ENCODE measurements at places on chromosomes 12 and 14.

DNA sequence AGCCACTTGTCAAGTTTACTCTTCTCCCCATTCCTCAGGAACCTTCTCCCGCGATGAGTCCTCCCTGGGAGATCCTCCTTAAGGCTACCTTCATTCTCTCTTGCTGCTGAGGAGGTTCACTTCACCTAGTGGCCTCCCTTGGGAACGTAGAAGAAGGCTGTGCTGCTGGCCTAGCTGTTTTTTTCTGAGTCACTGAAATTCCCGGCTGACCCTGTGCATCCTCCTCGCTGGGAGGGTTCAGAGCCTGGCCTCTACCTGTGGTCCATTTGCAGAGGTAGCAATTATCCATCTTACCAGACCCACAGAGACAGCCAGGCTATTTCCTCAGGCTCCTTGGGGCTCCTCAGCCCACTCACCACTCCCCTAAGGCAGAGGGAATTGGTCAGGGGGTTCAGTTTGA lies 4.6 kb downstream of the KRT82 start:
- DNase-seq: no peak

GRCh38 chr12:69851976-69852375 lies 26.9 kb downstream of the MYRFL start:
- no peak for DNase-seq

- no peak for DNase-seq
Measured at GRCh38 chr12:68899251-68899771, 33.7 kb downstream of the CPM start.

DNA sequence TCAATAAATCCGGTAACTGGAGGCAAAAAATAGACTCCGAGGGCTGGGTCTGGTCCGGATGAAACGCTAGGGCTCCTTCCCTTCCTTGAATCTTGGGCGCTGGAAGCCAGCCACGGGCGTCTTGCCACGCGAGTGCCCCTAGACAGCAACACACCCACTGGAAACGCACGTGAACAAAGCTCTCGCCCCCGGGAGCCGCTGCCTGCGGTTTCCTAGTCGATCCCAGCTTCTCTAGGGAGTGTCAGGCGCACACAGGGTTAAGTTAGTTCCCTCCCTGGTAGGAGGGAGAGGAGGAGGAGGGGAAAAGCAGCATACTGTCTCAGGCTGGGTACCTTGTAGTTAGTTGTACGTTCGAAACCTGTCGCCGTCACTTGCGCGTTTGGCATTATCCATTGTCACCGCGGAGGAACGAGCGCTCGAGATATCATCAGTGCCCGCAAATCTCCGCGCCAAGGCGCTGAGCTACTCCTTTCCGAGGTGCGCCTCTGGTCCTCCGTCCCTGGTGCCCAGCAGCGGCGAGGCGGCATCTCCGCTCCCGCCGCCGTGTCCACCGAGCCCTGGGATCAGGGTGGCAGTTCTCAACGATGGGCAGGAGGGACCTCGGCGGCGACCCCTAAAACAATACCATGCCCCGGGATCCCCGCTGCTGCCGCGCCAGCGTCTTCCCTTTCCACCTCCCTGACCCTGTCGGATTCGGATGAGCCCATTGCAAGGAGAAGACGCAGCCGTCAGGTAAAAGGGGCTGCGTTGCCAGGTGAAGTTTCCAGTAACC lies at the start of gene FLRT2:
TSS of gene FLRT2 (plus strand) at position 342 of the 772 bp plus-strand sequence. CDS start 91,371 bp downstream, outside the sequence.
- DNase-seq: no peak

GRCh38 chr14:70827347-70827746 lies 18.0 kb upstream of the MAP3K9 start:
- no peak for DNase-seq

DNA sequence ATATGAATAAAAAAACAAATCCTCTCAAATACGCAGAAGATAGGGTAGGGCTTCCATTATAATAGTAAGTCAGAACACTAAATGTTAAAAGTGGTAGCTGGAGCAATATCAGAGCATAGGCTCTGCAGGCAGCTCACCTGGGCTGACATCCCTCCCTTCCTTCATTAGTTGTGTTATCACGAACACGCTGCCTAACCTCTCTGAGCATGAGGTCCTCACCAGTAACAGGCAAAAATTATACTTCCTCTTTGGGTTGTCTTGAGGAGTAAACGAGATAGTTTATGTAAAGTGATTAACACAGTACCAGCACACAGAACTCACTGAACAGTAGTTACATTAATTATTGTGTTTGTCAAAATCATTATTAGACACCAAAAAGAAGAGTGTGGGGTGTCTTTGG lies 154.3 kb downstream of the STXBP6 start:
- DNase-seq: no peak

DNA sequence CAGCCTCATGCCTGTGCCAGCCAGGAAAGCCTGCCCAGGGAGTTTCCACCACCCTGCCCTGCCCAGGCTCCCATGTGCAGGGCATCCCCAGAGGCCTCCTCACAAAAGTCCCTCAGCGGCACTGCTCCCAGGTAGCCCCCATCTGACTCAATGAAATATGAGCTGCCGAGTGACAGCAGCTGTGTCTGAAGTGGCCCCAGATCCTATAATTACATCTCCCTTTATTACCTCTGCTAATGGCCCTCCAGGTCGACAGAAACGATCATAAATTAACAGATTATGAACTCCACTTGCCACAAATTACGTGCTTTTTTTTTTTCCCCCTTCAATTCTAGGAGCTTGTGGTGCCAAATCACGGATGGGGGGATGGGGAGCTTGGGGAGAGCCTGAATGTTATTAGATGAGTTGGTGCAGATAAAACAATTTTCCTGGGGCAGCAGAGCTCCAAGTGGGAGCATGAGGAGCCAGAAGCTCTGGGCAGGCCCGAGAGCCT lies 110.4 kb downstream of the ESRRB start:
- DNase-seq: no peak

DNA sequence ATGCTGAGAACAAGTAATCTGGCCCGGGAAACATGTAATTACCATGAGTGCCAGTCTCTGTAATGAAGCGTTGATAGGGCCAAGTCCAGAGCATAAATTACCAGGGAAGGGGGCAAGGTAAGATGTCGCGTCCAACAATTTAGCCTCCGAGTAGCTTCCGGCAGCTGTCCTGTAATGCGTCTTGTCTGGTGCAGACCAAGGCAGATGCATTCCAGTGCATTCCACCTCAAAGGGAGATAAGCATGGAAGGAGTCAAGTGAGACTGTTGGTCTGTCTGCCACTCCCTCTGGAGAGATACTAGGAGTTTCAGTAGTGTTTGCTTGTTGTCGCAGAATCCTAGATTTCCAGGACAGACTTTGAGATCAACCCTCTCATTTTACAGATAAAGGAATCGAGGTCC lies 218.3 kb downstream of the AACS start:
- no peak for DNase-seq

GRCh38 chr12:31834150-31834549 lies 105.3 kb upstream of the AMN1 start:
- no peak for DNase-seq

- no peak for DNase-seq
Measured at GRCh38 chr12:39499296-39499695, 56.4 kb upstream of the KIF21A start.

DNA sequence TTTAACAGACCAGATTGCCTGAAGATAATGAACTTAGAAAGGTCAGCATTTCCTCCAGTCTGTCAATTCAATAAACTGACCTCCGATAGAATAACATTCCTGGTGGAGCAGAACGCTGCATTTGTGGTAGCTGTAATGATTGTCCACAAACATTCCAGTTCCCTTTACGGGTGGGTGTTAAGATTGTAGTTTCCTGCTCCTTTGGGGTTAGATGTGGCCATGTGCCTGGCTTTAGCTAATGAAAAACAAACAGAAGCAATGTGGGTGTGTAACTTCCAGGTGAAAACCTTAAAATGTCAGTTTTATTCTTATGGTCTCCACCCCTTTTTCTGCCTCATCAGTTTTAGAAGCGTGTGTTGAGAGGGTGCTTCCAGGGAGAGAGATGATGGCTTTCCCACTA lies 217.3 kb upstream of the CRY1 start:
- DNase-seq: no peak

DNA sequence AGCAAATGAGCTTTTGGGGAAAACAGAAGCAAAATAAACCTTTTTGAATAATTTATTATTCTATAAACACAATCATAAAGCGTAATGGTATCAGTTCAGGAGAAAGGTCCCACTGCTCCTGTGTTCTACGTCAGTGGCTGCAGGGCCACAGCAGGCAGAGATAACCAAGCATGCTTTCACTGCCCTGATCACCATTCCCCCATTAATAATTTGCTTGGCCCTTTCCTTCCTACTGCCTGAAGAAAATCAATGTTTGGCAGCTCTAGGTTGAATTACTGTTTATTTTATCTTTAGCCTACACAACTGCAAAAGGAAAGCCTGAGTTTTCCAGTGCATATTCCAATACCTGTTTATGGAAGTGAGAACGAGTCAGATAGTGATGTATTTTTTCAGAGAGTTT lies 369.9 kb downstream of the DIO2 start:
- DNase-seq: no peak

- no peak for DNase-seq
Measured at GRCh38 chr14:102282751-102283465, 22.1 kb downstream of the MOK start.

DNA sequence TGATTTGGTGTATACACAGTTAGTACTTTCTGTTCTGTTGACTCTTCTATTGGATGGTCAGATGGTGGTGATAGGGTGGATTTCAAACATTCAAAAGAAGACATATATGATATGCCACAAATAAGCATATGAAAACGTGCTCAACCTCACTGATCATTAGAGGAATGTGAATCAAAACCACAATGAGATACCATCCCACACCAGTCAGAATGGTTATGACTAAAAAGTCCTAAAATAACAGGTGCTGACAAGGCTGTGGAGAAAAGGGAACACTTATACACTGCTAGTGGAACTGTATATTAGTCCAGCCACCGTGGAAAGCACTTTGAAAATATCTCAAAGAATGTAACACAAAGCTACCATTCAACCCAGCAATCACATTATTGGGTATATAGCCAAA lies 425.5 kb downstream of the C12orf50 start:
- no peak for DNase-seq

- DNase-seq: peak; percentile 43
Measured at GRCh38 chr12:109110988-109111495, 5.3 kb upstream of the ACACB start.

DNA sequence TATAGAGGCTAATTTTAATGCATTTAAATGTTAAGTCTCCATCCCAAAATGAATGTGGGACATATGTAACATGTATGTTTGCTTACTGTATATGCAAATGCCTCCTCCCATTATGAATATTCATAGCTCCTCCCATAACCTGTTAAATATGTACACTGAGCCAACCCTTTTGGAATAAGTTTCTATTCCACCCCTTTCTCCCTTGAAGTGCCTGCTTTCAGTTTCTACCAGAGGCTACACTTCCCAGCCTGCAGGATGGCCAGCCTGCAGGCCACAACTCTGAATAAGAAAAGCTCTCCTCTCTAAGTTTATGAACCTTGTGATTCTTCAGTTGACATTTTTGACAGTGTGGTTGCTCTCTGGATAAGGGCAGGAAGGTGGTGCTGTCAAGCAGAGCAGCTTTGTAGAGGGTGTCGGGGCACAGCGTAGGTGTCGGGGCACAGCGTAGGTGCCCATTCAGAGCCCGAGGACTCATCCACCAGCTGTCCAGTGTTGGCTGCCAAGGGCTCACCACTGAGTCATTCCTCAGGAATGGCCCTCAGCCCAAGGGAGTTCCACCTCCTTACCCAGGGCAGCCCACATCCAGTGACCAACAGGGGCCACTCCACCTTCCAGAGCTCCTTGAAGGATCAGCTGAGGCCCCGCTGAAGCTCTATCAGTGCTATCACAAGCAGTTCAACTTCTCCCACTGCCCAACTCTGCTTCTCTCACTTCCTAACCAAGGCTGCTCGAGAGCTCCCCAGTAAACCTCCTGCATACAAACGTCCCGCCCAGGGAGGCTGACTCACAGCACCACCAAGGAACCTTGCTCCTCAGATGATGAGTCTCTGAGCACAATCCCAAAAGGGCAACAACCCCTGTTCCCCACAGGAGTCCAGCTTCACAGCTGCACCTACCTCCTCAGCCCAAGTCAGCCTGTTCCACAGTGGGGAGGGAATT lies 31.4 kb downstream of the VWF start:
- no peak for DNase-seq

DNA sequence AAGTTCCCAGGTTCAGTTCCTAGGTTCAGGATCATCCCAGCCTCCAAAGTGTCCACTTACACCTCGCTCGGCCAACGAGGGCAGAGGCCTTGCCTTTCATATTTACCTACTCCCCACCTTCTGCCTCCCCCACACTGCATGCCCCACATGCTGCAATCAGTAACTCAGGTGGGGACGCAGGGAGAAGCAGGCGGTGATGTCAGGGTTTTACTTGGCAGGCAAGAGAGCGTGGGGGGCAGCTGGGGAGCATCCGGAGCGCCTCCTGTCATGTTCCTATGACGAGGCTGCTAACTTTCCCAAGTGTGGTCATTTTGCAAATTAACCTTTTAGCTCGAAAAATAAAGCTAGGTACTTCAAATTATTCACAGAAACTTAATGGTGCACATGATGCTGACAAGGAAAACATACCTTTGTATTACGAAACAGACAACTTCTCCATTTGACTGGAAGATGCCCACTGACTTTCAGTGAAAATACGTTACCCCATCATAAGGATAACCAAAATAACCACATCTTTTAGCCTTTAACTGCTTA lies 53.8 kb downstream of the SETD3 start:
- no peak for DNase-seq

- no peak for DNase-seq
Measured at GRCh38 chr12:90102957-90103652, 394.5 kb upstream of the ATP2B1 start.

DNA sequence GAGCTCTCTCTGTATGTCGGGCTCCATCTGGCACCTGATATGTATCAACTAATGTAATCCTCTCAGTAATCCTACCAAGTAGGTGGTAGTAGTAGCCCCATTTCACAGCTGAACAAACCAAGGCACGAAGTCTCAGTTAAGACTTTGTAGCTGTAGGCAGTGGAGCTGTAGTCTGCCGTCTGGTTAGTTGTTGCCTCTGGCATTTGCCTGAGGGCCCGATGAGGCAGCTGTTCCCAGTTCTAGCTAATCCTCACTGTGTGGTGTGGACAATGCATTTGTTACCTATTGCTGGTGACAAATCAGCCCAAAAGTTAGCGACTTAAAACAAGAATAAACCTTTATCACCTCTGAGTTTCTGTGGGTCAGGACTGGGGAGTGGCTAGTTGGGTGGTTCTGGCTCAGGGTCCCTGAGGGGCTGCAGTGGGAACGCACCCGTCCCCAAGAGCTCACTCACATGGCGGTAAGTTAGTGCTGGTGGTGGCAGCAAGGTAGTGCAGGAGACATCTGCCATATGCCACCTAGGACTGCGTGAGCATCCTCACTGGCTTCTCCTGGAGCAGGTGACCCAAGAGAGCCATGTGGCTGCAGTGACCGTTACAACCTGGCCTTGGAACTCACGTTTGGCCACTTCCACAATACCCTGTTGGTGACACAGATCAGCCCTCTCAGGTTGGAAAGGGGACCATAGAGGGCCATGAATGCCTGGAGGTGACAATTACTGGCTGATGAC lies 5.6 kb downstream of the AACS start:
- DNase-seq: no peak
